ENCODE measurements at places on chromosomes 12 and 14.
A peak's percentile ranks its signal among the peaks of the same experiment; 100 is the strongest.

- DNase-seq, result no peak
Observed at GRCh38 chr14:60652674-60653651, 3.7 kb upstream of the SIX1 start.

DNA sequence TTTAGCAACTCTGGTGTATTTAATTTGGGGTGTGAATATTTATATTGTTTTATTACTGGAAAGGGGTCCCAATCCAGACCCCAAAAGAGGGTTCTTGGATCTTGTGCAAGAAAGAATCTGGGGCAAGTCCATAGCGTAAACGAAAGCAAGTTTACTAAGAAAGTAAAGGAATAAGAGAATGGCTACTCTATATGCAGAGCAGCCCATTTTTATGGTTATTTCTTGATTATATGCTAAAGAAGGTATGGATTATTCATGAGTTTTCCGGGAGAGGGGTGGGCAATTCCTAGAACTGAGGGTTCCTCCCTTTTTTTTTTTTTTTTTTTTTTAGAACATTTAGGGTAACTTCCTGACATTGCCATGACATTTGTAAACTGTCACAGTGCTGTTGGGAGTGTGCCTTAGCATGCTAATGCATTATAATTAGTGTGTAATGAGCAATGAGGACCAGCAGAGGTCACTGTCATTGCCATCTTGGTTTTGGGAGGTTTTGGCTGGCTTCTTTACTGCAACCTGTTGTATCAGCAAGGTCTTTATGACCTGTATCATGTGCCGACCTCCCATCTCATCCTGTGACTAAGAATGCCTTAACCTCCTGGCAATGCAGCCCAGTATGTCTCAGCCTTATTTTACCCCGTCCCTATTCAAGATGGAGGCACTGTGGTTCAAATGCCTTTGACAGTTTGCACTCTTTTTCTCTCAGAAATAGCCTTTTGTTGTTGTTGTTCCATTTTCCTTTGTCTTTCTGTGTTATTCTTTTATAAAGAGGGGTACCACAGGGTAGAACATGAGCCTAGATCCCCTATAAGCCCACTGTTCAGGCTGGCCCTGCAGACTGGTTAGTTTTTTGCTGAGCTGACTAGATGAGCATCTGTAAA, 75.5 kb upstream of the DCD start:
- DNase-seq, result peak; percentile 43

DNA sequence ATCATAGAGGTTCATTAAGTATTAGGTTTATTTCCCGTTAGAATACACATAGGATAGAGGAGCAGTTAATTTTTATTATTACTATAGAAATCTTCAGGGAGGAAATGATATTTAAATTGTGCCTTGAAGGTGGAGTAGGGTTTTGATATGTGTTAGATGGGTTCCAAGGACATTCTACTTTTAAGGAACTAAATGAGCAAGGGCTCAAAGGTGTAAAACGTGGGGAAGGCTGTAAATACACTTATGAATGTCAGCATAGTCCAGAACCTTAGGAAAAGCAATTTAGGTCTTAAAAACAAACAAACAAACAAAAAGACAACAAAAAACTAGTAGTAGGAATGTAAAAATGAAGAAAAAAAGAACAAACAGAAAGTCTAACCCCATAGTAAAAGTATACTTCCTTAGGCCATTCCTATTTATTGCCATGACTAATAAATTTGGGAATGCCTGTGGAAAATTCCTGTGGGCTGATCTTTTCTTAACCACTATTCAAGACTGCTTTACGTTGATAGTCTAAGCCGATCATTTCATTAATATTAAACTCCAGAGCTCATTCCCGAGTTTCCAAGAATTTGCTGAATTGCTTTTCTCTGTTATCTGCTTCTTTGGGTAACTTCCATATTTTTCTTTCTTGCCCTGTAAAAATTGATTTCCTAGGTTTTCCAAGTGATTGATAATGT, 180.3 kb downstream of the RAD51B start:
- DNase-seq, result no peak

DNA sequence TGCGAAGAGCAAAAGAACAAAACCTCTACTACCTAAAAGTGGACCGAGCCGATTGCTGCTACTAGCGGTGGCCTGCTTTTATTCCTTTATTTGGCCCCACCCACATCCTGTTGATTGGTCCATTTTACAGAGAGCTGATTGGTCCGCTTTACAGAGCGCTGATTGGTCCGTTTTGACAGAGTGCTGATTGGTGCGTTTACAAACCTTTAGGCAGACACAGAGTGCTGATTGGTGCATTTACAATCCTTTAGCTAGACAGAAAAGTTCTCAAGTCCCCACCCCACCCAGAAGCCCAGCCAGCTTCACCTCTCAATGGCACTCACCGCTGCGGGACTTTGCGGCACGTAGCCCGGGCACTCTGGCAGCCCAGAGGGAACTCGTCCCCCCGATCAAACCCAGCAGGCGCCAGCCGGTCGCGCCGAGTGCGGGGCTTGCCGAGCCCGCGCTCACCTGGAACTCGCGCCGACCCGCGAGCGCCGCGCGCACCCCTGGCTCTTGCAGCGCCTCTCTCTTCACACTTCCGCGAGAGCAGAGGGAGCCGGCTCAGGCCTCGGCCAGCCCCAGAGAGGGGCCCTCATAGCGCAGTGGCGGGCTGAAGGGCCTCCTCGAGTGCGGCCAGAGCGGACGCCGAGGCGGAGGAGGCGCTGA, 8.7 kb upstream of the FGD4 start:
- peak; percentile 27 for DNase-seq

DNA sequence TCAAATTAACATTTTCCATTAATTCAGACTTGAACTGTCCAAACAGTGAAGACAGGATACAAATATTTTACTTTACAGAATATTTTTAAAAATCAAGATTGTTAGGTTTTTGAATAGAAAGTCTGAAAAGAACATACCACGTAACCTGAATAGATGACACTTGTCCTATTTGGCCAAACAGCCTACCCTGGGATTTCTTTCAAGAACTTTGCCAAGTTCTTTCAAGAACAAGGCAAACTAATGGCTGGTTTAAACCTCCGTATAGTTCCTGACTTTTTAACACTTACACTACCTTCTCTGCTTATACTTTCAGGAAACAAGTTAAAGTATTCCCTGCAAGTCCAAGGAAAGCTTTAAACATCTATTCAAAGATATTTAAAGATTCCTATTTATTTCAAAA, 35.0 kb downstream of the MAP4K5 start:
- no peak for DNase-seq

GRCh38 chr12:92138144-92138543, 7.5 kb downstream of the BTG1 start:
- DNase-seq, result no peak
